Left ventricle myocardium inferior (tissue), 1 donor: ENCODE measurements at places on chromosomes 1 and 21.

DNA sequence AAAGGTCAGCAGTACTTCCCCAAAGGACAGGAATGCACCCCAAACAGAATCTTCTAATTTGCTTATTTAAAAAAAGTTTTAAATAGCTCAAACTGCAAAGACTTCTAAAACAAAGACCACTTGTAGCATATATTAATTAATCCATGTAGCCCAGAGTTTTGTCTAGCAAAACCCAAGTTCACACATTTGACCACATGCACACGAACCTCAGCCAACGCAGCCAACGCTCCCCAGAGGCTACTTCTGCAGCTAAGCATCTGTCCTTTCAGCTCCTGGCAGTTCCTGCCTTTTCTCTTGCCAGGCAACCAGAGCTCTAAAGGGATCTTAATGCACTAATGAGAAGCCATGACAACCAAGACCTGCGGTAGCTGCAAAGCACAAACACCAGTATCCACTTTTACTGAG lies 89.6 kb downstream of the RERE start:
- H3K27ac ChIP-seq, result no peak overlapping the region
- no peaks in the 10 kb centered on the region for H3K36me3 ChIP-seq
- no peaks in the 10 kb centered on the region for H3K27me3 ChIP-seq
- H3K4me3 ChIP-seq, result no peak overlapping the region
- DNase-seq, result peak; percentile 44
- H3K4me1 ChIP-seq, result peaks cover 30% of the 10 kb centered on the region

GRCh38 chr1:228862542-228863505 lies 127.5 kb downstream of the RHOU start:
- no peaks in the 10 kb centered on the region for H3K4me1 ChIP-seq
- DNase-seq, result no peak
- H3K36me3 ChIP-seq, result no peaks in the 10 kb centered on the region
- no peak overlapping the region for H3K4me3 ChIP-seq
- no peak overlapping the region for H3K27ac ChIP-seq
- H3K27me3 ChIP-seq, result peaks cover 45% of the 10 kb centered on the region

GRCh38 chr1:85321237-85321964 lies 45.0 kb upstream of the BCL10 start:
- H3K4me1 ChIP-seq, result peaks cover 28% of the 10 kb centered on the region
- no peaks in the 10 kb centered on the region for H3K36me3 ChIP-seq
- no peak overlapping the region for H3K27ac ChIP-seq
- no peak overlapping the region for H3K4me3 ChIP-seq
- no peak for DNase-seq

- DNase-seq, result no peak
- no peak overlapping the region for H3K4me3 ChIP-seq
- H3K4me1 ChIP-seq, result no peaks in the 10 kb centered on the region
Measured at GRCh38 chr1:66777831-66778230, 23.2 kb downstream of the INSL5 start.

DNA sequence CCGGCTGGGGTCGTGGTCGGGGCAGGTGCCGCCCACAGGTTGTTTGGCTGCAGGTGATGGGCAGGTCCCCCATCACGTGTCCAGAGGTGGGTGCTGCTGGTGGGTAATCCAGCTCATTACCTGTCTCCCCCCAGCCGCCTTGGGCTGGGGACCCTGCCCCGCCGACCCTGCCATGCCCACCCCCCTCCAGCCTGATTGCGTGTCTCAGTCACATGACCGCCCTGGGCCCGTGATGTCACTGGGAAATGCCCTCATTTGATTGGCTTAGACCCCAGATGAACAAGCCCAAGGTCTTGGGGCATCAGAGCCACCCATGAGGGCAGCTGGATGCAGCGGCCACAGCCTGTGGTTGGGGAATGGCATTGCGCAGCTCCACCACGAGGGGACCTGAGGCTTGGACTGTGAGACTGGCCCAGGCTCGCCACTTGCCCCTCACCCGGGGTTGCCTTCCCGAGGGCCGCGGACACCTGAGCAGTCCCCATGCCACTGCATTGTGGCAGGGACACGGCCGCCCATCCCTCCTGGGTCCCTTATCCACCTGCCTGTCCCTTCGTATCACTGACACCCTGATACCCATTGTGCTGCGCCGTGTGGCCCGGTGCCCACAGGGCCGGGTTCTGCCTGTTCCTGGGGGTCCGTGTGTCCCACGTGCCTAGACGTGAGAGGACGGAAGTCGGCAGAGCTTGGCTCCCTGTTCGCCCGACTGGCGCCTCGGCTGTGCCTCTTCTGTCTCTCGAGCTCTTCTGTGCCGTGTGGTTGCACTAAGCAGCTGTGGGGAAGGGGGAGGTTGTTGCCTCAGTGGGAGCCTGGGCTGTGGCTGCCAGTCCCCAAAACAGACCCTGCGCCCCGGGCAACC lies 68.0 kb downstream of the FAAP20 start:
- no peak overlapping the region for H3K27ac ChIP-seq
- H3K36me3 ChIP-seq, result no peaks in the 10 kb centered on the region
- peak; percentile 13 for DNase-seq

- no peaks in the 10 kb centered on the region for H3K4me1 ChIP-seq
- H3K36me3 ChIP-seq, result no peaks in the 10 kb centered on the region
Measured at GRCh38 chr21:30760776-30761175, 5.5 kb upstream of the KRTAP21-1 start.

GRCh38 chr1:47752559-47752958 lies 244.6 kb downstream of the TRABD2B start:
- H3K36me3 ChIP-seq, result no peaks in the 10 kb centered on the region
- H3K27me3 ChIP-seq, result peaks cover 17% of the 10 kb centered on the region
- no peaks in the 10 kb centered on the region for H3K4me1 ChIP-seq
- no peak for DNase-seq
- no peak overlapping the region for H3K27ac ChIP-seq

- peak overlapping the region; percentile 87 for H3K4me3 ChIP-seq
- H3K27ac ChIP-seq, result peak overlapping the region; percentile 86
- DNase-seq, result peak; percentile 70
- H3K36me3 ChIP-seq, result no peaks in the 10 kb centered on the region
Measured at GRCh38 chr1:15153842-15154479, 414 bp downstream of the TMEM51 start.

GRCh38 chr1:173222149-173223030 lies 15.3 kb upstream of the TNFSF4 start:
- H3K4me1 ChIP-seq, result no peaks in the 10 kb centered on the region
- no peak overlapping the region for H3K4me3 ChIP-seq
- no peak for DNase-seq
- no peaks in the 10 kb centered on the region for H3K27me3 ChIP-seq

DNA sequence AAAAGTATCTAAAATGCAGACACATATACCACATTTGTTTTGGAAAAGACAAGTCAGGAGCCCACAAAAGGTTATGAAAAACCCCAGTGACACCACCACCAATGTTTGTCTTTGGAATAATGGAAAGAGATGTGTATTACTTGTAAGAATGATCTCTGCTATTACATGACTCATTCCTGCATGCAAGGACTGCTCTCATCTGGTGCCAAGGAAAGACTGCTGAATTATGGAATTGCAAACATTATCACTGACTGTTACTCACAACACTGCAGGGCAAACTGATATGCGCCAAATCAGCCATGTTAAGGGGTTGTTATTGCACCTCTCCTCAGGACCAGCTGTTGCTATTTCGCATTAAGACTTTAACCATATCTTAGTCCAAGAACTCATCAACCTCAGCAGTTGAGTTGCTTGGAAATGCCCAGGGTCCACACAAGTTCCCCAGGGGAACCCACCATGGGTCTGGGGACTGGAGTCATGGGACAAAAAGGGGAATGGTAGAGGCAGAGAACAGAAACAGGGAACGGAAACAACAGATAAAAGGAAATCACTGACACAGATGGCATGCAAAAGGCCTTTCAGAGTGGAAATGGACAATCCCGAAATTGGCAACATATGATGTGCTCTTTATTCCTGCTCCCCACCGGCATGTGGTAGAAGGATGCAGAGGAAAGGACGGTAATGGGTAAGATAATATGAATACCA lies 34.4 kb downstream of the CAPZB start:
- no peaks in the 10 kb centered on the region for H3K27me3 ChIP-seq
- H3K4me1 ChIP-seq, result peaks cover 99% of the 10 kb centered on the region
- H3K27ac ChIP-seq, result peak overlapping the region; percentile 82
- no peaks in the 10 kb centered on the region for H3K36me3 ChIP-seq
- no peak overlapping the region for H3K4me3 ChIP-seq

DNA sequence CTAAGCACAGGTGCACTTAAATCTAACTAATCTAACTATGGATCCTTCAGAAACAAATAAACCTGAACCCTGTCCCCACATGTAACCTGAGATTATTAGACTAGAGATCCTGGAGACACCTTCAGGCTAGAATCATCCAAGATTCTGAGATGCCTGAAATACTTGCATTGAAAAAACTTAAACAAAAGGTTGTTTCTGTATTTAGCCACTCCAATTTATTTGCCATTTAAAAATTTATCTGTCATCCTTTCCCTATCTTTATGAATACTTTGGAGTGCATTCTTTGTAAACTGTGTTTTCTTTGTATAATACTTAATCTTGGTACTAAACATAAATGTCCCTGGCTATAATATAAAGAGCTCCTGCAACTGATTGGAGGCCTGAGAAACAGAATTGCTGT lies 270.7 kb downstream of the NCAM2 start:
- H3K36me3 ChIP-seq, result no peaks in the 10 kb centered on the region
- H3K27me3 ChIP-seq, result no peaks in the 10 kb centered on the region
- no peak overlapping the region for H3K4me3 ChIP-seq
- DNase-seq, result no peak

DNA sequence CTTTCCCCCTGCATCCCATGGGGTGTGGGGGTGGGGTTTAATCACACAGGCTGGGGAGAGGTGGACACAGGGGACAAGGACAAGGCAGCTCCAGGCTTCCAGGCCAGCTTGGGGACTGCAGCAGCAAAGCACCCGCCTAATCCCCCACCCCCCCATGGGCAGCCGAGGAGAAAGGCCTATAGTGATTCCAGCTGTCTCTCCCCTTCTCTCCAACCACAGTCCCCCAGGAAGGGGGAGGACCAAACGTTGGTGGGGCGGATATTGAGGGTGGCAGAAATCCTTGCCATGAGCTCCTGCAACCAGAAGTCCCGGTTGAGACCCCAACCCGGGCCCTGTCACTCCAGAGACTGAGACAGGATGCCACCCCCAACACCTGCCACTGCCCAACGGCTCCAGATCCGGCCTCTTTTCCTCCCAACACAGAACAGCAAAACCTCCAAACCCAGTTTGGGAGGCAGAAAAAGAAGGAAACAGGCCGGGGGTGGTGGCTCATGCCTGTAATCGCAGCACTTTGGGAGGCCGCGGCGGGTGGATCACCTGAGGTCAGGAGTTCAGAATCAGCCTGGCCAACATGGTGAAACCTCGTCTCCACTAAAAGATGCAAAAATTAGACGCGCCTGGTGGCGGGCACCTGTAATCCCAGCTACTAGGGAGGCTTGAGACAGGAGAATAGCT lies 1.7 kb downstream of the EPHA2 start:
- peaks cover 10% of the 10 kb centered on the region for H3K36me3 ChIP-seq
- peaks cover 76% of the 10 kb centered on the region for H3K4me1 ChIP-seq
- DNase-seq, result no peak

- no peaks in the 10 kb centered on the region for H3K4me1 ChIP-seq
- H3K27me3 ChIP-seq, result no peaks in the 10 kb centered on the region
- no peaks in the 10 kb centered on the region for H3K36me3 ChIP-seq
- H3K4me3 ChIP-seq, result no peak overlapping the region
- H3K27ac ChIP-seq, result no peak overlapping the region
Measured at GRCh38 chr1:73136975-73137374, 854.6 kb upstream of the NEGR1 start.
